ENCODE measurements at places on chromosomes 16 and 17.

DNA sequence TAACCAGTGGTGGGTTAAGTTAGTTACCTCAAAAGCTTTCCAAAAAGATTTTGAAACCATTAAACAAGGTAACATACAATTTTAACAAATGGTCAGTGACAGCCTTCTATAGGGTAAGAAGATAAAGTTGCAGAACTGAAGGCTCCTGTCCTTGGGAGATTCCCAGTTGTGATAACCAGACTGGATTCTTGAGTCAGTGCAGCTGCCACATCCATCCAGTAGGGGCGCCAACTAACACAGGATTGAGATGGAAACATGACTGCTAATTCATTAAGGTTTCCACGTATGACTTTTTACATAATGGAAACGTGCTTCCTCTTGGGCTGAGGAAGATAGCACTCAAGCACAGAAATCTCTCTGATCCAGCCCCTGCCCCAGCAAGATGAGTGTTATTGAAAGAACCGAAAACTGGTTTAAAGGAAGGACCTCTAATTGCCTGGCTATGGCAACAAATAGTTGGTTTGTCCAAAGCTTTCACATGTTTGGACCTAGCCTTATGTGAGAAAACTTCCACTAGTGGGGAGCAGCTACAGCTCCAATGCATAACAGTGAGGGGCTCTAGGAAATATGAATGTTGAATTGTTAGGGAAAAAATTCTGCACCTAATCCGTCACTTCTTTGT, 269.8 kb upstream of the MYOCD start:
- DNase-seq, result no peak

DNA sequence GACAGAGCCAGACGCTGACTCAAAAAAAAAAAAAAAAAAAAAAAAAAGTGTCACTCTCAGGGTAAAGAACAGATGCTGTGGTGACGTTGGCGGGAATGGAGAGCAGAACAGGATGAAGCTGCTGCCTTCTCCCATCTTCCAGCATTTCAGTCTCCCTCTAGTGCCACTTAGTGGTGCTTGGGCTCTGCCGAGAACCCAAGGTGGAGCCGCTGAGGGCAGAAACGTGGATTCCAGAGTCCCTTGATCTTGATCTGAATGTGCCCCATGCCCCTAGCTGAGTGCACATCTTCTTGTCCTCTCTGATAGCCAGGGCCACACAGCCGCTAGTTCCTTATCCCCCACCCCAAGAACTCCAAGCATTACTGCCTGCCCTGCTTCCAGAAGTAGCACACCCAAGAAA, 43.2 kb upstream of the FA2H start:
- no peak for DNase-seq

GRCh38 chr16:82439678-82440293, 187.0 kb upstream of the CDH13 start:
- DNase-seq, result no peak

- DNase-seq, result no peak
Observed at GRCh38 chr16:24976971-24977677, 38.0 kb downstream of the ARHGAP17 start.

DNA sequence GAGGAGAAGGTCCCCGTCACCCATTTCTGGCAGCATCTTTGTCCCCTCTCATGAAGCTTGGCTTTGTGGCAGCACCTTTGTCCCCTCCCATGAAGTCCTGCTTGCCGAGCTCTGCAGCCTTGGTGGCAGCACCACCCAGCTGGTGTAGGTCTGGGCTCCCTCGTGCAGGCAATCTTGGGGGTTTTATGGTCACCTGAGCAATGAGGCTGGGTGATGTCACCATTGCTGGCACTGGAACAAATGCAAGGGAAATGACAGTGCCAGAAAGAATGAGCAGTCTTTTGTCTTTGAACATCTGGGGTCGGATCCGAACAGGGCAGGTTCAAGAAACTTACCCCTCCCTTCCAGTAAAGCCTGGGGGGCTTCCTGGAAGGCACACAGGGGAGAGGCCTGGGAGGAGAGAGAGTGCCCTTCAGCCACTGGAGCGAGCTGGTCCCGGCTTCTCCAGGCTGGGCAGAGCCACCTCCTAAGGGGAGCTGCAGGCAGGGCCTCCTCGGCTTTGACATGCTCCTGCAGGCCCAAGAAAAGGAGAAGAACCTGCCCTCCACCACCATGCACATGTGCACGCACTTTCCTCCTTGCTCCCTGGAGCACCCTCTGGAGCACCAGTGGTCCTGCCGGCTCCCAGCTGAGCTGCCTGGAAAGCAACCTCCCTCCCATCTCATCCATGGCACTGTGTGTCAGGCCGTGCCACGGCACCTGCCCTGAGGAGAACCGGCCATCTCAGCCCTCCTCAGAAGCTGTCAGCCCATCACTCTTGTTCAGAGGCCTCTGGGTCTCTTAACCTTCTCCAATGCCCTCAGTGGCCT, 16.0 kb downstream of the BTBD17 start:
- no peak for DNase-seq

DNA sequence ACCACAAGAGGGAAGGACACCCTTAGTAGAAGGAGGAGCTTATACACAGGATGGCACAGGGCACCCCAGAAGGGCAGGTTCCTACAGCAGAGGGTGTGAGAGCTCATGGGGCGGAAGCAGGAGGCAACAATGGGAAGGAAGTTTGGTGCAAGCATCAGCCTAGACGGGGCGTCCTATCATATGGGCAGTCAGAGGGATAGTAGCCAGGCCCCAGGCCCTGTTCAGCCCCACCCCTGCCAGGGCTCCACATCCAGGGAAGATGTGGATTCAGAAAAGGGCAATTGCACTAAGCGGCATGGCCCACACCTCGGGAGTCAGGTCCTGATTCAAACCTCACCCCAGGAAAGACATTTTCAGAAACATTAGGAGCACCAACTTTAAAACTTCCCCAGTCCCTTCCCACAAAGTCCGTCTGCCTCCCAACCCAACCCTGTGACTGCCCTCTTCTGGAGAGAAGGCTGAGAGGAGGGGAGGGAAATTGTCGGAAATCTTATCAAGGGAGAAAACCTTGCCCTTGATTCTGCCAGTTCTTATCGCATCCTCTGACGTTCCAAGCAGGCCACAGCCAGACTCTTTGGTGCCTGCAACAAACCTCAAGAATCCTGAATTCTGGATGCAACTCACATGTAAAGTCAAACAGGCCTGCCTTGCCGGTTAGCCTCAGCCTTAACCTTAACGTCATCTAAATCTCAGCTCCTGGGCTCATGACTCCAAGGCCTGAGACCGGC, 198.8 kb upstream of the CDH5 start:
- no peak for DNase-seq

DNA sequence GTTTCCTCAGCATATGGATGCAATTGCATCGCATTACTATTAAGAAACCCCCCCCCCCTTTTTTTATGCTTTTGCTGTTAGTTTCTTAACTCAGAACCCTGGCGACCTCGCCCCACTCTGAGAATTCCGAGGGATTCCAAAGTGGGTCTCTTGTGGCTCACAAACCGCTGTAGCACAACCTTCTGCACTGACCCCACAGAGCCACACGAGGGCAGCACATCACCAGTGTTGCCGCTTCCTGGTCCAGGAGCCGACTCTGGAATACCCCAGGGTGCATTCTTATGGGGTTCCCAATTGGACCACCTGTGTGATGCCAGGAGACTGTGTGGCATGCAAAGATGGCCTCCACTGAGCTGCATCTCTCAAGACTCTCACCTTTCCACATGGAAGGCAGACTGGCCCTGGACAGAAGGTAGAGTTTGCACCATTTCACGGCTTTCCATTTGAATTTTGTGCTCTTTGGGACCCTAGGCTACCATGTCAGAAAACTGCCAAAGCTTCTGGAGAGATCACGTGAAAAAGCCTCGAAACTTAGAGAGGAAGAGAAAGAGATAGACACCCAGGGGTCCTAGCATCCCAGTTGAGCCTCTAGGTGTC, 432.7 kb upstream of the ASIC2 start:
- no peak for DNase-seq

- DNase-seq, result no peak
Observed at GRCh38 chr17:35809855-35810461, 674 bp downstream of the TAF15 start.

DNA sequence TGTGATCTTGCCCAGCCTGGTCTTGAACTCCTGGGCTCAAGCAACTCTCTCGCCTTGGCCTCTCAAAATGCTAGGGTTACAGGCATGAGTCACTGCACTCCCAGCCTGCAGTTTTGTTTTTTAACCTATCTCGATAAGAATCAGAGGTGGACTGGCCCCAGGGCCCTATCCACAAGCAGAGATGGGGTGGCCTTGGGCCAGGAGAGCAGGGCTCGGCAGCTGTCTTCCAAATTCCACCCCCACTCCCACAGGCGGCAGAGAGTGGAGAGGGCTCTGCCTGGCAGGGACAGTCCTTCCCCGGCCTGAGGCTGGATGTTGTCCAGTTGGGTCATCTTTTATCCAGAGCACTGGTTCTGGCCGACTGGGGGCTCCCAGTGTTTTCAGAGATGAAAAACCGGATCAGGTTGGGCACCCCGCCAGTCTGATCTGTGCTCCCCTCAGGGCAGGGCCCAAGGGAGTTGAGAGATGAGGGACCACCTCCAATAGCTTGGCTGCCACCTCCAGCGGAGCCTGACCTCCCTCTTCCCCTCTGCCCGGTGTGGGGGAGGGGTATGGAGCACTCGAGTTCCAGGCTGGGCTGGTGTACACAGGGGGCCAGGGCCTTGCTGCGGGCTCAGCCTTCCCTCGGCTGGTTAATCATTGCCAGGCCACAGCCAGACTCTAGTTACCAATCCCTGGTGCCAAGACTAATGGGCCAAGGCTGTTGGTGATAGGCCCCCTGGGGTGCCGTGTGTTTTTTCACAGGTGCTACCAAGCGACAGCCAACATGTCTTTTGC, 30.3 kb upstream of the MYO15B start:
- DNase-seq, result no peak

DNA sequence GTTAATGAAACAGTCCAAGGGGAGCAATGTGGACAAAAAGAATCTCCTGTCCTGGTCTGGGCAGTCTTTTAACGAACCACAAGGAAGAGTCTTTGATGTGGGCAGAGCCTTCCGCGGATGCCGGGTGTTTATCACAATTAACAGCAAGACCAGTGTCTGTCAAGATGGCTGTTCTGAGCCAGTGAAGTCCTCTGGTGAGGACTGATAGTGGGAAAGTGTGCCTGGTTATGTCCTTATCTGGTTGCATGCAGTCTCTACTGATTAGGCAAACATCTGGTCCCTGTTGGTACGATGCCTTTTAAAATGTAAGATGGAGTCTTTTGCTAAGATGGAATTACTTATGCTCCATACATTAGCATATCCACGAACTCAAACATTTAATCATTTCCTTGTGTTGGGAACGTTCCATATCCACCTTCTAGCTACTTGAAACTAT, 88.5 kb downstream of the ZNF18 start:
- DNase-seq, result no peak

DNA sequence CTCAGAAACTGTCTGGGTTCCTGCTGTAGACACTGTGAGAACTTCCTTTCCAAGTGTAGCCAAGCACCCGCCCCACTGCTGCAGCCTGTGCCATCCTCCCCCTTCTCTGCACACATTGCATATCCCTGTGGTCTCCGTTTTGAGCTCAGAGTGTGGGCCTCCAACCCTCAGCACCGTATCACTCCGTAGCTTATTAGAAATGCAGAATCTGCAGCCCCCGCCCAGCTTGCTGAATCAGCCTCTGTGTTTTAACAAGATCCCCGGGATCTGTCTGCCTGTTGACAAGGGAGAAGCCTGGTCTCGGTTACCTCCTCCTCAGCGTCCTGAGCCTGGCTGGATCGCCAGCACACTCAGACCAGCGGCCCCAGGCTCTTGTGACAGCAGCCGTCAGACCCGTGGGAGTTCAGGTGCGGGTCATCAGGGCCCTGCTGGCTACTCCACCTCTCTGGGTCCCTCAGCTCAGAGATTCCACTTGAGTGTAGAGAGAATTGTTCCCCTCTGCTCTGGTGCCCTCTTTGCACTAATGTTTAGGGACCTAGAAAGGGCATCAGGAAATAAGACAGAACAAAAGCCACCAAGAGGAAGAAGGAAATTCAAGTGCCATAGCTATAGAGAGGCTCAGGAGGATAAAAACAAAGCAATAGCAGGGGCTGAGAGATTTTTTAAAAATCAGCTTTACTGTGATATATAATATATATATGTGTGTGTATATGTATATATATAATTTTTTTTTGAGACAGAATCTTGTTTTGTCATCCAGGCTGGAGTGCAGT, 92.3 kb downstream of the PITPNC1 start:
- peak; percentile 53 for DNase-seq

DNA sequence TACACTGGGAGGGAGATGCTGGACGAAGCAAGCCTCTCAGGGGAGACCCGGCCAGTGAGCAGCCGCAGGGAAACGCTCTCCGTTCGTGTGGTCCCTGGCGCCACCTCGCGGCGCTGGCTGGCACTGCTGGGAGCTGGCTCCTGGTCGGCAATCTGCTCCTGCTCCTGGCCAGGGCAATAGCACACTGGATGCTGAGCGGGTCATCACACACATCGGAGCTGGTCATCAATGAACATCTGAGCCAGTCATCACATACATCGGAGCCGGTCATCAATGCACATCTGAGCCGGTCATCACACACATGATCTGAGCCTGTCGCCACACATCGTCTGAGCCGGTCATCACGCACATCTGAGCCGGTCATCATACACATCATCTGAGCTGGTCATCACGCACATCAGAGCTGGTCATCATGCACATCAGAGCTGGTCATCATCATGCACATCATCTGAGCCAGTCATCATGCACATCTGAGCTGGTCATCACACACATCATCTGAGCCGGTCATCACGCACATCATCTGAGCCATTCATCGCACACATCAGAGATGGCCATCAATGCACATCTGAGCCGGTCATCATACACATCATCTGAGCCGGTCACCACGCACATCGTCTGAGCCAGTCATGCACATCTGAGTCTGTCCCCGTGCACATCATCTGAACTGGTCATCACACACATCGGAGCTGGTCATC, 217.3 kb downstream of the RBFOX3 start:
- peak; percentile 73 for DNase-seq

DNA sequence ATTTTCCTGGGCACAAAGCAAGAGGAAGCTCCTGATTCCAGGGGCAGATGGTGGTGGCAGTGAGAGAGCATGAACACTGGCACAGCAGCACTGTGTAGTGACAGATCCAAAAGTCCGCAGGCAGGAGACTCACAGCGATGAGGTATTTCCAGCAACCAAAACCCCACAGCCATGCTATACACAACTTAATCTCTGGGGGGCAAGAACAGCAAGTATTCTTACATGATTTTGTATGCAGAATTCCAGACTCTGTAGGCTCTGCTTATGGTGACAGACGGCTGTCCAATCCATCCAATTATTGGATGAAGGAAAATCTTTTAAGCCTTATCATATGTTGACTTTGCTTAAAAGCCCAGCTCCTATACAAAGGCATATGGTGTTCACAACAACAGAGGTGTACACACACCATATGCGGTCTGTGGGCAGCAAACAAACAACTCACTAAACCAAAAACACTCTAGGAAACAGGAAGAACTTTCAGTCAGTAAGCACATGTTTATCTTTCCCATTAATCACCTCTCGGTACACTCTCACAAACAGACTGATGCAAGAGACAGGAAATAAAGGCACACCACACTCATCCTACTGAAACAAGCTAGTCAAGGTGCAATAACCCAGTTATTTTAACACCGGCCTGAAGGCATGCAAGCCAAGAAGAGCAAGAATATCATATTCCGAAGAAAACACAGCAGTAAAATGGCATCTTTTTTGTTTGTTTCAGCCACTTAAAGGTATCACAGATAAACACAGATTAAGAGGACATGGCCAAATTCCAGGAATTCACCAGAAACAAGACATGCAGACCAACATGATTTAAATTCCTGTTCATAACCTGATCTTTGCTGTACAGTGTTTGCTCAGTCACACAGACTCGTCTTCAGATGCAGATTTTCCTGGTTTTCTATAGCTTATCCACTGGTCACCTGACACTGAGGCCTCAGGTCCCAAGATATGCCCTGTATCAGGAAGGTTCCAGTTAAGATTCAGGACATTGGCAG, 47.8 kb downstream of the ERN1 start:
- peak; percentile 43 for DNase-seq

GRCh38 chr17:28363186-28363585, 1.8 kb downstream of the SEBOX start:
- no peak for DNase-seq

Data from activated naive CD4-positive, alpha-beta T cell treated with Interleukin-2 at 50 U/mL for 16 hours (primary cell).